ENCODE measurements at places on chromosomes 7 and 10.
A peak's percentile ranks its signal among the peaks of the same experiment; 100 is the strongest.

GRCh38 chr7:95840953-95841950, 68.9 kb downstream of the DYNC1I1 start:
- no peak for DNase-seq

- no peak for DNase-seq
These were observed 525.1 kb downstream of the TCERG1L start for GRCh38 chr10:130786365-130786966.

DNA sequence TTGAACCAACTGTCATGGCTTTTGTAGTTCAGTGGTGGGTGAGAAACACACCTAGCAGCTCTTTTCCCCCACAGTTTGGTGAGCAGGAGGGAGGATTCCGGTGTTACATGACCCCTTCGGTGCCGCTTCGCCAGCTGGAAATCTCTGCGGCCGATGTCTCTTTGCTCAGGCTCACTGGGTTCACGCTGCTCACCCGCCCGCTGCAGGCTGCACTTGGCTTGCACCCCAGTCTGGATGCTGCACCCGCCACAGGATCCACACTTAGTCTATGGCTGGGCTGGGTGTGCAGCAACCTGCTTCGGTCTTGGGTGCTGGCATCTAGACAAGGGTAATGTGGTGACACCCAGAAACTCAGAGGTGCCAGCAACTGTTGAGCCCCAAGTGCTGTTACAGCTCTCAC, 191.8 kb downstream of the PON1 start:
- no peak for DNase-seq

GRCh38 chr10:111175787-111176186, 99.0 kb downstream of the ADRA2A start:
- no peak for DNase-seq

GRCh38 chr10:49621561-49621960, 7.7 kb downstream of the CHAT start:
- no peak for DNase-seq

DNA sequence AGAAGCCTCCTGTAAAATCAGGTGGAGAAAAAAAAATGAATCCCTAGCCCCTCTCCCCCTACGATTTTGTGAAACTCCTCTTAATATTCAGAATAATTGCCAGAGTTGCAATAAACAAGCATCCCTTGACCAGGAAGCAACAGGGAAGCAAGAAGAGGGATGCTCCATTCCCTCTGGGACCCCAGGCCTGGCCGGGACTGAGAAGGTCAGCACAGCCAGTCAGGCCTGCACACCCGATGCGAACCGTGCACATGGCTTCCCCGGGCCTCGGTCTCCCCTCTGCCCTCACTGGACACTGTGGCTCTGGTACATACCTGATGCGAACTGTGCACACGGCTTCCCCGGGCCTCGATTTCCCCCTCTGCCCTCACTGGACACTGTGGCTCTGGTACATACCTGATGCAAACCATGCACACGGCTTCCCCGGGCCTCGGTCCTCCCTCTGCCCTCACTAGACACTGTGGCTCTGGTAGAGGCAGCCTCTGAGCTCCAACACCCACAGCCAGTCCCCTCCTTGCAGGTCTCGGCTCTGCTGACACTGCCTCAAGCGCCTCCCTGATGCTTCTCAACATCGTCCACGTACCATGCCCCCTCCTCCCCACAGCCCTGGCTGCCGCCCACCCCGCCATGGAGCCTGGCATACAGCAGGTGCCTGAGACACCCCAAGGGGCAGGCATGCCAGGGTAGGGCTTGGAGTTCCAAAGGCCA, 138.6 kb downstream of the DIP2C start:
- no peak for DNase-seq

DNA sequence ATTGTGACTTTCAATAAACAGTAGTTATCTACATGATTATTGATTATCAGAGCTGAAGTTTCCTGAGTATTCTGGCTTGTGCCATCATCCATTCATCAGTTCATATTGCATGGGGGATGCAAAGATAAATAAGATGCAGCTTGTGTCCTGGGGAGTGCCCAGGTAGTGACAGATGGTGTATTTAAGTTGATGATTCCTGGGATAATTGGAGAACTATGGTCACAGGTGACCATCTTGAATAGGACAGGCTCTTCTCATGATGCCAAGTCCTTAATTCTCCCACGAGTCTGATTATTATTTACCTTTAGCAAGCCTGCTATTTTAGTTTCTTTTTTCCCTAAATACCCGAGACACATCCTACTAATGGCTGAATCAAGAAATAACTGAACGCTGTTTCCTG, 64.9 kb downstream of the PLPP4 start:
- DNase-seq: no peak

DNA sequence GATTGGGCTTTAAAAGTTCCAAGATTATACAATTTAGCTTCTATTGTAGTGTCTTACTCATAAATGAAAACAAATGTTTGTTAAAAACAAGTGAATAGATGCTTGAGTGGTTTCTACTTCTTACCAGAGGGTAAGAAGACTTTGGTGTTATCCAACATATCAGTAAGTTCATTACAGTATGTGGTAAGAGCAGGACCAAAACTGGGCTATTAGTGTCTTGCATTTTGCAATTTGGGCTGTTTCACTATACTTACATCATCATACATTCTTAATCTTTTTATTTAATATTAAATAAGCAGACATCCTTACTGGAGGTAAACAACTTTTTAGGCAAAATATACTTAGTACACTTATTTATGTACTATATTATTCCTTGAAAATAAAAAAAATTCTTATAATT, 248.4 kb upstream of the HGF start:
- DNase-seq: no peak

GRCh38 chr7:16025696-16026095, 339.2 kb upstream of the MEOX2 start:
- no peak for DNase-seq

DNA sequence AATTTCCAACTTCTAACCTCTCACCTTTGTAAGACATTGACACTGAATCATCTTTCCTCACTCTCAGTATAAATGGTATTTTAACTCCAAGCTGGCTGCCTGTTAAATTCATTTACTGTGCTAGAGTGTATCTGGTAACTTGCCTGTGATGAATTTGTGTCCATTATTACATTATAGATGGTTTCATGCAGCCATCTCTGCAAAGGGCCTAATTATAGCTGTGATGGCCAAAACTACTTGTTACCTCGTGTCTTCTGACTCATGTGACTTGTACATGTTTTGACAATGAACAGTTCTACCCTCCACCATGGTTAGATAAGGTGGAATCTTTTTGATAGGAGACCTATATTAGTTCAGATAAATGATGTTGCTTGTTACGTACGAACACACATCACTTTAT, 392.0 kb downstream of the PAXIP1 start:
- DNase-seq: no peak

GRCh38 chr10:30270247-30270646, 78.8 kb downstream of the MTPAP start:
- peak; percentile 63 for DNase-seq

DNA sequence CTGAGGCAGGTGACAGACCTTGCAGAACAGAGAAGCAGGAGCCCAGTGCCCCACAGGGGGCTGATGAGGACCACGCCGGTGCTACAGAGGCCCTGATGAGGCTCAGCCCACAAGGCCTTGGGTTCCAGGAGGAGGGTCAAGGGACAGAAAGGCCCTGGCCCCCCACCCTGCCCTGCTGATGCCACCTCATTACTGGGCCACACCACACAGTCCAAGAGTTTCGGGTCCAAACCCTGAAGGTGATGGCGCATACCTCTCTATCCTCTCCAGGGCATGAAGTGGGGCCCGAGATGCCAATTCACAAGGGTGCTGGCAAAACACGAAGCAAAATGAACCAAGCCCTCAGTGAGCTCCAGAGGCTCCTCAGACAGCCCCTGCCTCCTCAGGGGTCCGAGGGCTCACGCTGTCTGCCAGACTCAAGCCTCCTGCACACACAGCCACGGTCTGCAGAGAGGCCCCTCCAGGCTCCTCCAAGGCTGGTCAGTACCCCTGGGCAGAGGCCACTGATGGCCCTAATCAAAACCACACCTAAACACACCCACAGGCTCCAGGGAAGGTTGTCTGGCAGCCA, 32.3 kb downstream of the RASGEF1A start:
- DNase-seq: no peak

GRCh38 chr10:107442035-107442505, 277.6 kb upstream of the SORCS1 start:
- DNase-seq: no peak

Data from SW 1271 (cell line).